ENCODE measurements at places on chromosomes 5 and 9.

- DNase-seq, result no peak
These were observed 59.8 kb downstream of the DOCK2 start for GRCh38 chr5:169696621-169697510.

- DNase-seq, result no peak
These were observed 7.6 kb upstream of the ZNF474 start for GRCh38 chr5:122121479-122122465.

DNA sequence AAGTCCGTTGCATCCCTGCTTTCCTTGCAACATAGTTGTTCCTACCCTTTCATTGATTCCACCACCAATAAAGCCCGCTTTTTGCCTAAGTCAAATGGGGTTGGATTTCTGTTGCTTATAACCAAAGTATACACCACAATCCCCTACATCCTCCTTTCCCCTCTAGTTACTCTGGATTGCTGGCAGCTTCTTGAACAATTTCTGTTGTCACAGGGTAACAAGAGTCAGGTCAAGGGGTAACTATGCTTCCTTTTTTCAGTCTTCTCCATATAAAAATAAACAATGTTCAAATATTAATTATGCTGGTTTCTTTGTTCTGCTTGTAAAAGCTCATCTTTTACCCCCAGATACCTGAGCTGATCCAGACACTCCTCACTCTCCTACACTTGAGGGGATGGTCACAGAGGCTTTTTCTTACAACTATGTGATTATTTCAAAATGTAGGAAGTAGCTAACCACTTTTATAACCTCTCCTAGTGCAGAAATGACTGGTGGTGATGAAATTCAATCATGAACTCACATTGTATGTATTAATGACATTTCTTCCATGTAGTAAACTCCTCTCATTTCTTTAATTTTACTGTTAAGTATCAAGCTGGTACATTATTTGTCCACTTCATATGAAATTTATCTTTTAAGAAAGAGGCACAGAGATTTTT lies 136.5 kb downstream of the SNX18 start:
- no peak for DNase-seq

- DNase-seq, result no peak
These were observed 19.0 kb downstream of the ADGRD2 start for GRCh38 chr9:124469011-124469832.

DNA sequence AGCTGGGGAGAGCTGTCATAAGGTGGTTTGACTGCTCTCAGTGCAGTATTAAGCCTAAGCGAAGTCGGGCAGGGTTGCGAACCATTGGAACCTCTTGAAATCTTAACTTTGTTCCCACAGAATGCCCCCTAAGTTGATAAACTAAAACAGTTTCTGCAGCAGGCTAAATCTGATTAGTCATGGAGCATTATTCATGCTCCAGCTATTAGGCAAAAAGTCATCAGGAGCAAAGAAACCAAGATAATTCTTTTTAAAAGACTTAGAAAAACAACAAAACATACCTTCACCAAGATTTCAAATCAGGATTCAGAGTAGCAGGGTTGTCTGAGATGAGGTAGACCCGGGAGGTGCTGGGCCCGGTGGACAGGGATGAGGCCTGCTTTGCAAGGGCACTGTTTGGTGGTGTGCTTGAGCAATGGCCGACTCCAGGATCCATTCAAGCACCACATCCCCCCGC lies 69.9 kb upstream of the PLPP1 start:
- DNase-seq, result no peak

All from stimulated activated CD4-positive, alpha-beta T cell treated with anti-CD3 and anti-CD28 coated beads, Interleukin-12 subunit alpha, Interleukin-12 subunit beta, amount 100 ng/mL, for 48 hours (primary cell).